Fibroblast of upper back skin (primary cell): ENCODE measurements at places on chromosomes 11 and 22.
A peak's percentile ranks its signal among the peaks of the same experiment; 100 is the strongest.

GRCh38 chr11:30587269-30587812, 1.2 kb upstream of the MPPED2 start:
- no peak for DNase-seq

GRCh38 chr11:64437426-64437825, 78.5 kb downstream of the RPS6KA4 start:
- DNase-seq, result no peak

GRCh38 chr11:73547706-73548595, 50.0 kb downstream of the FAM168A start:
- no peak for DNase-seq

GRCh38 chr11:114321621-114322257, 25.5 kb downstream of the NNMT start:
- DNase-seq, result peak; percentile 88

- no peak for DNase-seq
These were observed 12.4 kb downstream of the EMID1 start for GRCh38 chr22:29217827-29218757.
